SW 1271 (cell line): ENCODE measurements at places on chromosomes 5 and 9.

GRCh38 chr9:131491001-131491710 is 11.6 kb upstream of the POMT1 start:
- DNase-seq = no peak

DNA sequence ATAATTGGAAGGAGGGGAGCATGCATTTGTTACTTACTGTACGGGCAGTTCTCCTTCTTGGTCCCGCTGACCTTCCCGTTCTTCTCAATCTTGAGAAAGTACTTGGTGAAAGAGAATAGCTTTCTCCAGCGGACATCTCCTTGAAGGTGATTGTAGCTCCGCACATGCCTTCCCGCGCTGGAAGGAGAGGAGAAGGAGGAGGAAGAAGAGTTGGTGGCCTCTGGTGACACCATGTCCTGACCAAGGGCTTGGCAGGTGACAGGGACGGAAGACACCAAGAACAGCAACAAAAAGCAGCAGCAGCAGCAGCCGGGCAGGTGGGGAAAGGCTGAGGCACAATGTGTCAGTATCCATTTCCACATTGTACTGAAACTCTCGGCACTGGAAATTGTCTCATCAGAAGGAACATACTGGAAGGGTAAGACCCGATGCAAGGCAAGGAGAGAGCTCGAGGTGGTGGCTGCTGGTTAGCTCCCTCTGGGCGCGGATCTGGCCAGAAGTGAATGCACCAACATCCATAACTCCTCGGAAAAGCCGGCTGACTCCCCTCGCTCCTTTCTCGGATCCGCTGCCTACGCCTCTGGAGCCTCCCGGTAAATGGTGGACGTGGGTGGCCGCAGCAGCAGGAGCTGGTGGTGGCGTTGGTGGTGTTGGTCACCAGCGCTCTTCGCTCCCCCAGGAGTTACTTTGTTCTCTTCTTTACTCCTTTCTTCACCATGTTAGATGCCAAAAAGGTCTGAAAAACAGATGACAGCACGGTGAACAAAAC is 715 bp downstream of the FGF10 start:
- no peak for DNase-seq

DNA sequence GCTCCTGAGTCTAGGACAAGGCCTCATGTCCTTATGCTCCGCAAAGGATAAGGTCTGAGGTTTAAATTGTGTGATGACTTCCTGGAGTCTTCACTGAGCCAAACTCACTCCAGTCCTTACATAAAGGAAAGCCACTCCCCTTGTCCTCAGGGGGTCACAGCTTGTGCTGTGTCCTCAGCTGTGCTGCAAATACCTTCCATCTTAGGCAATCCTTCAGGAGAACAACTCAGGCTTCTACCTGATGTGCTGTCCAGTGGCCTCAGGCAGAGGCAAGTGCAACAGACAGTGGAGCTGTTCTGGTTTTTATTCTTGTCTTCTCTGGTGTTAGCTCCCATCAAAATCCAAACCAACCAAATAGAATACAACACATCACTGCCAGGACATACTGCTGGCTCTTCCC is 151.5 kb downstream of the TAF11L14 start:
- DNase-seq = no peak

DNA sequence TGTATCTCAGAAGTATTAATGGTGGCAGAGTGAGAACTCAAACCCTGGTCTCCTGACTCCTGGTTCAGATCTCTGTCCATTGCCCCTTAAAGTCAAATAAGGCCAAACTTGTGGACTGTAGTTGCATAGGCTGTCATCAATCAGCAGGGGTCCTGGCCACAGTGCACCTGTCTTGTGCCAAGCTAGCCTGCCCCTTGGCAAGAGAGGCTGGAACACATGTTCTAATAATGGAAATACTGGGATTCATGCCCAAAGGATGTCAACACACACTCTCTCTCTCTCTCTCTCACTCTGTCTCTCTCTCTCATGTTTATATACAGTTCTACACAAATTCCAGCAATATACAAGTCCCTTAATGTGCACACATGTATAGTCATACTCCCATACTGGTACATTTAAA is 44.3 kb downstream of the GLRA1 start:
- no peak for DNase-seq

DNA sequence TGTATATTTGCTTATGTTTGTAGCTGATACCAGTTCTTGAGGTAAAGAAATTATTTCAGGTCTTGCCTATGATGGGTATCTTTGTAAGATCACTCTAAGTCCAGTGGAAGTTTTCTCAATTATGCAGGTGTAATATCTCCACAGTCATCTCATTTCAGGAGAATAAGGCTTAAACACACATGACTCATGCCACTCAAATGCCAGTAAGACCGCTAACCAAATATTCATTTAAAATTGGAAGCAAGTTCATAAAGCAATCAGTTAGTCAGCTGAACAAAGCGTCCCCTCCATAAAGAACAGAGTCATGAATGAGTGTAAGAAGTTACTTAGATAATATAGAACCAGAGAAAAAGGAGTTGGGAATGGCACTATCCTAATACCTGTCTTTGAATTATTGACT is 248.7 kb downstream of the LURAP1L start:
- no peak for DNase-seq

DNA sequence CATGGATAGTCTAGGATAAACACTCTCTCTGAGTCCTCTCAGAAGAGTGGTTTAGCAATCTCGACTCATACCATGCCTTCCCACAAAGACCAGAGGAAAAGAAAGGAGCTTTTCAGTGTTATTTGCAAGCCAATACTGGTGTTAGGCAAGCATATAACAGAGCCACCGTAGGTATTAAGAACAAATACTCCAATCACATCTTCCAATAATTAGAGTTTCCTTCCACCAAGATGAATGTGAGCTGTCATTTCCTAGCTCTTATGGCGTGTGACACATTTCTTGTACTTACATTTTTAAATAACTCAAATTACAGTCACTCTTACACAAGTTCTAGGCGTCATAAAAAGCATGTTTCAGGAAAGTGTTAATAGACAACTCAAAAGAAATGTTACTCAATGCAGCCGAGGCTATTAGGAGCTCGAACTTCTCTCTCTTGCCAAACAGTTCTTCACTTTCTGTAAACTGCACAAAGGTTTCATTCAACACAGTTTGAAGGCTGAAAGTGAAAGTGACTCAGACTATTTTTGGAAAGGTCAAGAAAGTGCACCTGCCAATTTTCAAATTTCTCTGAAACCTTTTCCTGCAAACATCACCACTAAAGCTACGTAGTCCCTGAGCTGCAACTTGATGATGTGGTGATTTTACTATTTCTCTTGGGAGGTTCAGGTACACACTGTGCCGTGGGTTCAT is 153.8 kb downstream of the AUH start:
- DNase-seq = no peak

DNA sequence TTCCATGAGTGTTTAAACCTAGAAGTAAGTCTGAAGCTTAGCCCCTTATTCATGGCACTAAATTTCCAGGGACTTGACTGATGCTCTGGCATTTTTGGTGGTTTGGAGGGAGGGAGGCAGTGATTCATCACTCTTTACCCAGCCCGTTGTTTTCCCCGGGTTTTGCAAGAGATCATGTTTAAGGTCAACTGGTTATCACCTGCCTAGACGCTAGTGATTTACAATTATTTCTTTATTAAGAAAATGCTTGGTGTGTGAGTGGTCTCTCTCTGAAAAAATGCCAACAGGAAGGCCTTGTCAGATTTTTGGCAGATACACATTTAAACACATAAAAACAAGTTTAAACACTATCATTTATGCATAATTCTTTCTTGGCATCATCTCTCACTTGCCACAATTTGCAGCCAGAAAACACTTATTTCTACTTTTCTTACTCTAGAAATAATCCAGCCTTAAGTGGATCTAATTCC is 737.9 kb upstream of the ZNF608 start:
- DNase-seq = no peak

DNA sequence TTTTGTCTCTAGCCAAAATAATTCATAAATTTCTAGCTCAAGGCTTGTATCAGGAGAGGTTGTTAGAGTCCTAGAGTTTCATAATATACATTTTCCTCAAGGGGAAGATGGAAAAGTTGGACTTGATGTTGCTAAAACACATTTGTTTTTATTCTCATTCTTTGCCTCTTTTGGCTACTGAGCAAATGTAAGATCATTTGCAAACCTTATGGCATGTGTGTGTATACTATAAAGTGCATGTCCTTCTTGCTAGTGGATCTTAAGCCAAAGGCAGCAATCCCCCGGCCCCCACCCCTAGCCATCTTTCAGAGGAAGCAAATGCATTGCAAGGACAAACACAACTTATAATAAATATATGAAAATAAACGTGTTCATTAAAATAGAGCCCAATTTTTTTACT is 43.0 kb downstream of the ADAMTSL1 start:
- DNase-seq = no peak

DNA sequence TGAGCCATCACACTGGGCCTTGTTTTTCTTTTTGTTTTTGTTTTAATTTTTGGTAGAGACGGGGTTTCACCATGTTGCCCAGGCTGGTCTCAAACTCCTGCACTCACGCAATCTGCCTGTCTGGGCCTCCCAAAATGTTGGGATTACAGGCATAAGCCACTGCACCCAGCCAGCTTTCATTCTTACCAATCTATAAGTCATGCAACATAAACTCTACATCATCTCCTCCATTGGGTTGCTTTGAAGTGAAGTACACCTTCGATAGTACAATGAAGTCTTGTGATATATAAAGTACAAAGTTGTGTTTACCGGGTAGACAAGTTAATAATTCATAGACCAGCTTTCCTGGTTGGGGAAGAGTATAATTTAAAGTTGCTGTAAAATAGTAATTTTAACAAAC is 8.8 kb upstream of the CDK7 start:
- DNase-seq = no peak

DNA sequence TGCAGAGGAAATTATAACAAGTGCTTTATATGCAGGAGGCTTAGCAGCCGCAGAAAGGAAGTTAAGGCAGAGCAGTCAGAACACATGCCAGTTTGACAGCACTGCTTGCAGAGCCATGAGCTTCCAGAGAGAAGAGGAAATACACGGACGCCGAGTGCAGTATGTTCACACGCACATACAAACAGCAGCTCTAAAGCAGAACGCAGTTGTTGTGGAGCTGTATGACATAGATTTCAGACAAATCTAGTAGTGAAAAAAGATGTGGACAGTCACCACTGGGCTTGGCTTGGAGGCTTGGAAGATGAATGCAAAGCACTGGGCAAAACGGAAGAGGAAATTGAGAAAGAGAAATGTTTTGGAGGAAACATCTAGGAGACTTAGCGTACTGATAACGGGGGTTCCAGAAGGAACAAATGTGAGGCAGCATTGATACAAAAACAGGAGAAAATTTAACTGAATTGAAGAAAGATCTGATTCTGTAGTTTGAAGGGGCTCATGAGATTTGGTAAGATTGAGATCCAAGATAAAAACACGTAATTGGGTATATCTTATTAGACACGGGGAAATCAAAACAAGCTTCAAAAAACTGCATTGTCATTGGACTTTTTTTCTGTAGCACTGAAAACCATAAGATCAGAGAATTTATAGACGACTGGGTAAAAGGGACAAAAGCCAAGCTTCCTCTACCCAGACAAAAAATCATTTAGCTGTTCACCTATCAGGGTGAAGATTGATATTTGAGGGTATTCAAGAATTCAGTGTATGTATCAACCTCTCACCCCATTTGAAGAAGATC is 19.6 kb upstream of the ROPN1L start:
- no peak for DNase-seq

DNA sequence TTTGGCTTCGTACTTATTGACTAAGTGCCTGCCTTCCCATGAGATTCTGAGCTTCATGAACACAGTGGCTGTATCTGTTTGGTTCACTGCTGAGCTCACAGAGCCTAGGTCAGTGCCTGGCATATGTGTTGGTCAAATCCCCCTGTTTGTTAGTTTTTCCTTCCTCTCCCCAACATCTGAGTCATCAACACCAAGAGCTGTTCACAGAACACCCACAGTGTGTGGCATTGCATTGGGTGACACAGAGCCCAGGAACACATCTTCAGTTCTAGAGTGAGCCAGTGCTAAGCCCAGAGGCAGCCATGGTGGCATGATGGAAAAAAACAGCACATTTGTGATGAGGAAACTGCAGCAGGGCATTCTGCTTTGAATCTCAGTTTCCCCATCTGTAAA is 294.6 kb downstream of the SEC61B start:
- DNase-seq = no peak

DNA sequence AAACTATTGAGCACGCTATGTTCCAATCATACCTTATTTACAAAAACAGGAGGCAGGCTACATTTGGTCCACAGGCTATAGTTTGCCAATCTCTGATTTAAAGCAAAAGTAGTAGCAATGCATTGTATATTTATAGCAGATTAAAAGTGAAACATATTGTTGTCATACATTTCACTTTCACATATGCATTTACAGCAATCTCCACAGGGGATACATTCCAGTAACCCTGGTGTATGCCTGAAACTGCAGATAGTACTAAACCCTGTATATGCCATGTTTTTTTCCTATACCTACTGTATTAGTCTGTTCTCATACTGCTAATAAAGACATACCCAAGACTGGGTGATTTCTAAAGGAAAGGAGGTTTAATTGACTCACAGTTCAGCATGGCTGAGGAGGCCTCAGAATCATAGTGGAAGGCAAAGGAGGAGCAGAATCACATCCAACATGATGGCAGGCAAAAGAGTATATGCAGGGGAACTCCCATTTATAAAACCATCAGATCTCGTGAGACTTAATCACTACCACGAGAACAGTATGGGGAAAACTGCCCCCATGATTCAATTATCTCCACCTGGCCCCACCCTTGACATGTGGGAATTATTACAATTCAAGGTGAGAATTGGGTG is 5.9 kb upstream of the CSF1R start:
- no peak for DNase-seq

DNA sequence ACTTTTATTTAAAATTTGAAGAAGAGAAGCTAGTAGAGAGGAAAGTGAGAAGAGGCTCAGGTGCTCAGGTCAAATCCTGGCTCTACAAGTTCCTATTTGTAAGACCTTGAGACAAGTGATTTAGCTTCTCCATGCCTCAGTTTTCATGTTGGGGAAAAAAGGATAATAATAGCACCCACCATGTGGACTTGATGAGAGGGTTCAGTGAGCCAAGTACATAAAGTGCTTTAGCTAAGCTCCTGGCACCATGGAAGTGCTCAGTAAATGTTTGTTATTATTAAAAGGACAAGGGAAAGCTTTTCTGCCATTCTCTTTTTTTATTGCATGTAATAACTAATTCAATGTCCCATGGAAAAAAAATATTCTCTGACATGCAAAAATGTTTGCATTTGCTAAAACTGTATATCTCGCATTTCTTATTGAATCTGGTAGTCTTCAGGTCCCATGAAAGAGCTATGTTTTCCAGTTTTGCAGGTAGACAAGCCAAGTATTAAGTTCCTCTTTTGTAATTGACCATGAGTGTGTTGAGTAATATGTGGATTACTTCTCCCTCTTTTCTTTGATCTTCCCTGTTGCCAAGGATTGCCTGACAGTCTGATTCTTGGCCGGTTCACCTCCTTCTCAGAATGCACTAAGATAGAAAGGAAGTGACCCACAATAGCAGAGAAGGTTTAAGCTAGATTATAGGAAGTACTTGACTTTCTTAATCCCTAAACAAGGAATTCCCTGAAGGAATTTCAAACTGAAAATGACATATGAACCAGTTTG is 45.6 kb upstream of the TRIM32 start:
- DNase-seq = no peak
